ENCODE measurements at places on chromosomes 4 and X. TPM values are rescaled to one million over a fixed set of nuclear protein-coding genes. Genes with fewer than 3 reads are reported as not detected.

CFAP47 gene
- not detected for total RNA-seq

DNASE1L1 gene
- total RNA-seq, result 21.7 TPM

PHOX2B gene
- not detected for total RNA-seq

MAGEC3 gene
- total RNA-seq, result not detected

KLB gene
- total RNA-seq, result not detected

SMARCAD1 gene
- total RNA-seq, result 83.6 TPM

CLDN34 gene
- total RNA-seq, result not detected

PASD1 gene
- not detected for total RNA-seq

PRSS12 gene
- total RNA-seq, result 9.9 TPM

RBMXL3 gene
- total RNA-seq, result not detected

SULT1B1 gene
- 0.28 TPM for total RNA-seq

CXCL10 gene
- not detected for total RNA-seq

ADH4 gene
- total RNA-seq, result not detected

LAP3 gene
- total RNA-seq, result 58.3 TPM

ITGB1BP2 gene
- 5.0 TPM for total RNA-seq

NDUFB11 gene
- total RNA-seq, result 122 TPM

SPANXN3 gene
- not detected for total RNA-seq

CYLC1 gene
- not detected for total RNA-seq

PPEF2 gene
- total RNA-seq, result not detected

RAB41 gene
- not detected for total RNA-seq

POU4F2 gene
- 0.06 TPM for total RNA-seq

IL13RA2 gene
- not detected for total RNA-seq

COL4A5 gene
- total RNA-seq, result 9.5 TPM

S100G gene
- total RNA-seq, result not detected

FANCB gene
- 44.4 TPM for total RNA-seq

HERC6 gene
- total RNA-seq, result 1.5 TPM

UGT2B15 gene
- total RNA-seq, result not detected

POU3F4 gene
- total RNA-seq, result not detected

NPY1R gene
- 0.02 TPM for total RNA-seq

FOXO4 gene
- 11.0 TPM for total RNA-seq

GPR50 gene
- not detected for total RNA-seq

AMTN gene
- 0.26 TPM for total RNA-seq

All from SJCRH30 (cell line).